ENCODE measurements at places on chromosomes 11 and 22.

GRCh38 chr11:57646799-57647303 lies 2.9 kb downstream of the YPEL4 start:
- DNase-seq, result no peak

- DNase-seq, result no peak
Observed at GRCh38 chr22:44473166-44473565, 24.9 kb downstream of the RTL6 start.

- DNase-seq, result no peak
Observed at GRCh38 chr11:11081288-11081687, 223.4 kb upstream of the ZBED5 start.

DNA sequence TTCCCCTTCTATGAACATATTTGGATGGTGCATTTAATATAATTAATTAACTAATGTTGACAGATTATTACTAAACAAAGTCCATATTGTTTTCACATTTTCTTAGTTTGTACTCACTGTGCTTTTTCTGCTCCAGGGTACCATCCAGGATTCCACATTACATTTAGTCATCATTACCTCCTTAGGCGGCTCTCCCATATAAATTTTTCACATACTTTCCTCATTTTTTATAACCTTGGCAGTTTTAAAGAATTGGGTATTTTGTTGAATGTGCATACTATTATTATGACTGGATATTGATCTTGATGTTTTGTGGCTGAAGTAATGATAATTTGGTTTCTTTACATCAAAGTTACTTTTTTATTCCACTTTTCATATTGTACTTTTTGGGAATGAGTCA lies 755.6 kb upstream of the ANO3 start:
- no peak for DNase-seq

- no peak for DNase-seq
Observed at GRCh38 chr22:44752285-44753188, at the start of gene ARHGAP8. Gene ARHGAP8, plus strand, starts transcription at chr22:44752575. Its CDS starts 33,953 bp downstream, at chr22:44786528.

DNA sequence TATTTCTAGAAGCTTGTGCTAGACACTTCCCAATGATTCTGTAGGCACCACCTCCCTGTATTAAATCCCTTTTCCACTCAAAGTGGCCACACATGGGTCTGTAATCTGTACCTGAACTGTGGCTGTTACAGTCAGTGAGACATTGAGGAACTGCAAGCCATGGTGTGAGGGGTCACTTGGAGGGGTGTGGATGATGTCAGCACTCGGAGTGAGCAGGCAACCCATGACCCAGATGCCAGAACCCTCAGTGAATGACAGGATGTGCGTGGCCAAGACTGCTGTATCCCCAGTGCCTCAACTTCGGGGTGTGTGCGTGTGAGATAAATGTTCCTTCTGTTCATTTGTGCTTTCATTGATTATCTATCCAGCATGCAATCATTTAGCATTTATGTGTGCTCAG lies 14.7 kb upstream of the SHANK3 start:
- DNase-seq, result no peak

- DNase-seq, result no peak
Observed at GRCh38 chr11:33021501-33021900, 5.8 kb downstream of the DEPDC7 start.

GRCh38 chr11:3195251-3196160 lies 23.1 kb downstream of the MRGPRG start:
- DNase-seq, result no peak

DNA sequence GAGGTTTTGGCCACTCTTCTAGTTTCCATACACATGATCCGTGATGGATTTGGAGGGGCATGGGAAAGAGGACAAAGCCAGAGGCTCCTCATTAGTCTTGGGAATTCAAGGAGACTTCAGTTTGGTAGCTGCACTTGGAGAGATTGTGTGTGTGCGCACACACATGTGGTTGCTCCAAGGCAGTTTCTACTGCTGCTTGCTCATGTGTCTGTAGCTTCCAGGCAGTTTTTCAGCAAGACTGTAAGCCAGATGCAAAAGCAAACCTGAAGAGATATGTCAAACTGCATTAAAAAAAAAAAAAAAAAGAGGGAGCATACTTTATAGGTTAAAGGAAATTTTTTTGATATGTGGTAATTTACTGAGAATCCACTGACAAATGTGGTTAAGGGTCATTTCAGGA lies 95.7 kb downstream of the OSBP2 start:
- no peak for DNase-seq

GRCh38 chr11:34433899-34434298 lies 4.8 kb upstream of the CAT start:
- no peak for DNase-seq

DNA sequence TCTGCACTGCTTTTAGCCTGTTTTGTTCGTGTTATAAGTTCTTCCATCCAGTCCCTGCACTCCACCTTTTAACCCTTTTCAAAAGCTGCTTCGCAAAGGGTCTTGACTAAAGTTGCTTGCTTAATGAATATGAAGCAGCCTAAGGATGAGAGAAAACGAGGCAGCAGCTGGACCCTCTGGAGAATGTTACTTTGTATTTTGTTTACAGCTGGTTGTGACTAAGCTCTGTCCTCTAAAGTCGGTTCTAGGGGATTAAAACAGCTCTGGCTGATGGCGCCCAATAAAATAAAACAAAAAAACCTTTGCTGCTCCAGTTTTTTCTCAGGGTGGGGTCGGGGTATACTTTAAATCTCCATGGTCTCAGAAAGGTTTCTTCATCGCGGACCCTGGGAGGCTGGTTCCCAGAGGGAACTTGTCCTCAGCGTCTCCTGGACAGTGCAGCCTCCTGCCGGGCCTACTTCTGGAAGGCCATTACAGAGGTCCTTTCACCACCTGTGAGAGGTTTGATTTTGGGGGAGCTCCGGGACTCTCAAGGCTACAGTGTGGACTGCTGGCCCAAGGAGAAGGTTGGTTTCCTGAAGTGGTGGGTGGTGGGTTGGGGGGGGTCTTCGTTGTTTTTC lies 836 bp upstream of the RBM4 start:
- no peak for DNase-seq

- no peak for DNase-seq
Observed at GRCh38 chr22:21047730-21048129, 2.0 kb downstream of the LRRC74B start.

GRCh38 chr11:38481391-38481790 lies 1883.4 kb upstream of the RAG2 start:
- DNase-seq, result no peak

DNA sequence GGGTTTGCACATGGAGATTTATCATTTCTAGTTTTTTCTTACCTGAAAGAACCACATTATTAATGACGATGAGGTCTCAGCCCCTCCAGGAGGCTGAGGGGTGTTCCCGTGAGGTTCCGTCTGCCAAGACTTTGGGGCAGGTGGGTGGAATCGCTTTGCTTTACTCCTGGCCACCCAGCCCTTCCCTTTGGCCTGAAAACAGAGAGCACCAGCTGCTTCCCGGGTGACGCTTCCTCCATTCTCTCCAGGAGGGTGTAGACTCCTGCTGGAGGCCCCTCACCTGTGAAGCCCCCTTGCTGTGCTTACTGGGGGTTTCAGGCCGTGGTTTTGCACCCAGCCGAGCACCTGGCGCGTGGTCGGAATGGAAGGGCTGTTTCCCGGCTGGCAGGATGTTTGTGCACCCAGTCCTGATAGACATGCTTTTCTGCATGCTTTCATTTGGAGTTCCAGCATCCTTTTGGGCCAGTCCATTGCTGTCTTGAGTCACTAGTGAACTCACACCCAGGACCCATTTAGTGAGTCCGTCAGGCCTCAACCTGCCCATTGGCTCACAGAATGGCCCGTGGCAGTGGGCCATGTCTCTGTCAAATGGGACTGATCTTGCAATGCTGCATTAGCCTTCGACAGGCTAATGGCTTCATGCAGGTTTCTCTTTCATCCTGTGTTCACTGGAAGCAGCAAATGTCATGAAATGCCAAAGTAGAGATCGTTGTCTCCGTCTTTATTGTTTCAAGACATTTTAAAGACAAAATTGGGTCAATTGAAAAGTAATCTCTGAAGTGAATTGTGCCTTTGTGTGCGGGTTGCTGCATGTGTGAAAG lies 360.8 kb downstream of the TBC1D22A start:
- DNase-seq, result no peak

DNA sequence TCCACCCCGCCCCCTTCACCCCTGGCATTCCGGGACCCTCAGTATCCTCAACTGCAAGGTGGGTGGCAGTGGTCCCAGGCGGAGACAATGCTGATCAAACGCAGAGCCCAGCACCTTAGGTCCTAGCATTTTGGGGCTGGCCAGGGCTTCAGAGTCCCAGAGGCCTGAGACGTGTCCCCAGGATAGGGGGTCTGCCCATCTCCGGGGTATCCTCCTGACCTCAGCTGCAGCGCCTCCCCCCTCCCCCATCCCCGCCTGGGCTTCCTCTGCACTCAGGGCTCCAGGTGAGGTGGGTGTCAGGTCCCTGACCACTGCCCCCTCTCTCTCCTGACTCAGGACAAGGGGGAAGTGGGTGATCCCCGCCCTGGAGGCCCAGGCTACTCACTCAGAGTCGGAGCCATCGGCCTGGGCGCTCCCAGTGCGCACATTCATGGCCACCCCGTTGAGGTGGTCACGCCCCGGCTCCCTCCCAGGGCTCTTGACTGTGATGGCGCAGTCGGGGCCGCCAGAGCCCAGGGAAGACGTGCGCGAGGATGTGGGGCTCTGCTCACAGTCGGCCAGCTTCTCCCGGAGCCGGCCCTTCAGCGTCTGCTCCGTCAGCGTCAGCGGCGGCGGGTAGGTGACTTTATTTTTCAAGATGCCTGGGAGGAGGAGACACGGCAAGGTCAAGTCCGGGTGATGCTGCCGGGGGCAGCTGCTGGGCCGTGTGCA lies 28.3 kb downstream of the TRMU start:
- DNase-seq, result no peak

GRCh38 chr11:69491071-69492031 lies 9.9 kb downstream of the LINC01488 start:
- no peak for DNase-seq

DNA sequence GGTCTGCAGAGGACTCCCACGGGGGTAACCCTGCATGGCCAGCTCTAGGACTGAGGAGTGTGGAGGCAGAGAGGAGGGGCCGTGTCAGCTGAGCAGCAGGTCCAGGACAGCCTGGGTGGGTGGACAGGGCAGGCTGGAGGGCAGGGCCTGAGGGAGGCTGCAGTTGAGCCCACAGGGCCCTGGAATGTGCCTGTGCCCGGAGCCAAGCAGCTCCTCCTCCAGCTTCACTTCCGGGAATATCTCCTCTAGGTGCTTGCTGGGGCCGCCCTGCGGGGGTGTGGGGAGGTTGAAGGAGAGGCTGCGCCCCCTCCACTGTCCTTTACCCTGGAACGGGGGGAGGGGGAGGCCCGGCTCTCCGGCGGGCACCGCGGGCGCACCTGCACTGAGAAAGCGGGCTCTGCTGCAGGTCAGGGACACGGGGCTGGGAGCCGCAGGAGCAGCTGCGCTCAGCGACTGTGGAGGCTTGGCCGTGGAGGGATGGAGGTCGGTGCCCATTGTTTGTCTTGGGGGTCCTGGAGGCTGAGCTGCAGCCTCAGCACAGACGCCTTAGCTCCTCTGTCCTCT lies 1293.2 kb downstream of the BRD1 start:
- no peak for DNase-seq

DNA sequence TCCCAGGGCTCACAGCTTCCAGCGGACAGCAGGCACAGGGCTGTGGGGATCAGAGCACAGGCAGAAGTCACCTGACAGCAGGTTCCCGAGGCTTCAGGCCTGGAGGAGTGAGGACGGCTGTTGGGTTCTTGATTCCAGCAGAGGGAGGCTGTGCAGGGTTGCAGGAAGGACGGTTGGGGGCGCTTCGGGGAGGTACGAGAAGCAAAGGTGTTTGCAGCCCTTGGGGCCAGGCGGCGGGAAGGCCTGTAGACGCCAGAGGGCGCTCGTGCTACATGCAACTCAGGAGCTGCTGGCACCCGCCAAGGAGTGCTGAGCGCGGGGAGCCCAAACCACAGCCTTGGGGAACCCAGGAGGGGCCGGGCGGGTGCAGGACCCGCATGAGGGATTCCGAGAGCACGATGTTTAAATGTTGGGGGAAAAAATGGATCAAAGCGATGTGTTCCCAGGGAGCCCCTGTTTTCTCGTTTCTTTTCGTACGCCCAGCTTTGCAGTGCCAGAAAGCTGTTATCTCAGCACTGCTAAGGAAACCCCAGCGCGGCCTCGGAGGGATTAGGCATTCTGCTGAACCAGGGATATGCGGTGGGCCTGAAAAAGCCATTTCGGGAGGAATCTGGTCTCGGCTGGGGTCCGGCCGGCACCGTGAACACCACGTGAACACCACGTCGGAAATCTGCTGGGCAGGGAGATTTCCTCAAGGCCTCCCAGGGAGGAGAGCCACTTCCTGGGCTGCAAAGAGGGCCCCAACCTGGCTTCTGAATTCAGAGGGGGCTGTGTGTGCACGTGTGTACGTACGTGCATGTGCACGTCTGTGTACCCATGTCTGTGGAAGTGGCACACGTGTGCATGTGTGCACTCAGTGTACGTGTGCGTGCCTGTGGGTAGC lies 88.1 kb downstream of the KCNQ1 start:
- DNase-seq, result peak; percentile 87

DNA sequence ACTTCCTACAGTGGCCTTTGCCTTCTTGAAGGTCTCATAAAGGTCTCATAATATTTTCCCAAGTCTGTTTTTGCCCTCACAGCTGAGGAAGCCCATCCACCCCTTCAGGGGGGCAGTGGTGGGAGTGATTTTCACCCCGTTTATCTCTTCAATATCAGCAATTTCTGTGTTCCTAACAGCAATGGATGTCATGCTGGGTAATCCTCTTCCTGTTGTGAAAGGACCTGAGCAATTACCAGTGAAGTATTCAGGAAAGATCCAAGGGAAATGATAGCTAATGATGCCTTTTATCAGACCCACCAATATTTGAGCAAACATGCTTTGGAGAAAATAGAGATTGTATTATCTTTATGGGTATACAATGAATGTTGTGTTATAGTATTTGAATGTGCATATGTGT lies 226.9 kb downstream of the INSC start:
- DNase-seq, result no peak

GRCh38 chr11:79314906-79315689 lies 125.7 kb downstream of the TENM4 start:
- no peak for DNase-seq

GRCh38 chr11:114215428-114215827 lies 80.8 kb upstream of the NNMT start:
- DNase-seq, result no peak

DNA sequence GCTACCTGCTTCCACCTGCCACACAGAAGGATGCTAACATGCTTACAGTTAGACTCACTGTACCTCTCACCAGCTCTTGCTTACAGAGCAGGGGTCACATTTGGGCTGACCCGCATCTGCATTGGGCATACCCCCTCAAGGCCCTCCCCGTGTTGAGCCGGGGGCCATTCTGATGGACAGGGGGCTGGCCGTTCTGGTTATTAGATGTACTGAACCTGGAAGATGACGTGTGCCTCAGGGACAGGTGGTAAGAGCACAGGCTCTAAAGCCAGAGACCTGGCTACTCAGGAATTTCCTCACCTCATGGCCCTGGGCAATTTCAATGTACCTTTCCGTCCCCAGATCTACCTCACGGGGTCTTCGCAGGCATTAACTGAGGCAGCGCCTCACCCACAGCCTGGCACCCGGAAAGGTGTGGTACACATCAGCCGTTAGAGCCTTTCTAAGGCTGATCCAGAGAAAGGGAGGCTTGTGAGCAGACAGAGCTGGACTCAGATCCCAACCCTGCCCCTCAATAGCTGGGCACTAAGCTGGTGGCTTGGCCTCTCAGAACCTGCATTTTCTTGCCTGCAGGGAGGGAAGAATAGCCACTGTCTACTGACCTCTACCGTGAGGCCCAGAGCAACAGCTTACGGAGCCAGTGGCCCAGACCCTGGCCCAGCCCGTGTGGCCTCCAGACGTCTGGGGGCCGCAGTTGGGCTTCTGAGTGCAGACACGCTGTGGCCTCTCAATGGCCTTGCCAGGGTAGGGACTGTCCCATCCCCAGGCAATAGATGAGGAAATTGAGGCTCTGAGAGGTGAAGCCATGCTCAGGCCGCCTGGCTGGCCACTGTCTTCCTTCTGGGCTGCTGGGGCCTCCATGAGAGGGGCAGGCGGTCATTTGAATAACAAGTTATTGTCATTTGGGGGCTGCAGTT lies 100.6 kb downstream of the MORC2 start:
- no peak for DNase-seq
